ENCODE measurements at places on chromosomes 2 and 18. TPM values are rescaled to one million over a fixed set of nuclear protein-coding genes. Genes with fewer than 3 reads are reported as not detected.

The CFAP53 gene
- total RNA-seq, result 0.54 TPM

The HOXD11 gene
- 0.13 TPM for total RNA-seq

The LAMA3 gene
- 7.1 TPM for total RNA-seq

The GPAT2 gene
- total RNA-seq, result 0.76 TPM

The VIT gene
- total RNA-seq, result 13.5 TPM

The UPP2 gene
- 0.13 TPM for total RNA-seq

The AFF3 gene
- total RNA-seq, result 6.1 TPM

The GATA6 gene
- total RNA-seq, result 1.4 TPM

The IHH gene
- total RNA-seq, result not detected

The LYG1 gene
- total RNA-seq, result 0.13 TPM

The ADAM23 gene
- total RNA-seq, result 0.13 TPM

The UGT1A1 gene
- total RNA-seq, result not detected

The SPR gene
- 22.7 TPM for total RNA-seq

The SP140 gene
- total RNA-seq, result 0.26 TPM

Measured in articular chondrocyte of knee joint (primary cell).